SIG-M5 (cell line): ENCODE measurements at places on chromosomes 6 and 20.

DNA sequence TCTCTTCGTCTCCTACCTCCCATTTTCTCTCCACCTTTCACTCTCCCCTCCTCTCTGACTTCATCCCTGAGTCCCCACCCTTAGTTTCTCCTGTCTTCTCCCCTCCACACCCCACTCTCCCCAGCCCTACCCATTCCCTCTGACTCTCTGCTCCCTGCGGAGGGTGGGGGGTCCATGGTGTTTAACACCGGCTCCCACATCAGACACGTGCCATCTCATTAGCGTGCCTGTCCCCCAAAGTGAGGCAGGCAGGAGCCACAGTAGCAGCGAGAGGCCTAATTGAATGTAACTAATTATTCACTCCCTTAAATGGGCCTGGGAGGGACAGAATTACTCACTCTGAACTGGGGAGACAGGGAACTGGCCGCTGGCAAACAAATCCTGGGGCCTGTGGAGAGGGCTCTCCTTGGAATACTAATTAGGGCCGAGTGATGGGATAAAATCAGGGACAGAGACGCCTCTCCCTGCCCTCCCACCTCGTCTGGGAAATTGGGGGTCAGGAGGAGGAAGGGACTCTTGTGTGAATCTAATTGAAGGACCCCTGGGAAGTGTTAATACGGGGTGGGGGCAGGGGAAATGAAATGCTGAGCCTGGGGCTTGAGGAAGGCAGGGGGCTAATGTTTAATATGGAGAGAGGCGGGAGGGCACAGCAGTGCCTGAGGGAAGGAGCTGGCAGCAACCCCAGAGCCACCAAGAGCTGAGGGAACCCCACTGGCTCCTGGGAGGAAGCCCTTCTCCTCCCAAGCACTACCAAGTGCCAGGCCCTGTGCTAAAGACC is 17.9 kb downstream of the CD40 start:
- DNase-seq: no peak

DNA sequence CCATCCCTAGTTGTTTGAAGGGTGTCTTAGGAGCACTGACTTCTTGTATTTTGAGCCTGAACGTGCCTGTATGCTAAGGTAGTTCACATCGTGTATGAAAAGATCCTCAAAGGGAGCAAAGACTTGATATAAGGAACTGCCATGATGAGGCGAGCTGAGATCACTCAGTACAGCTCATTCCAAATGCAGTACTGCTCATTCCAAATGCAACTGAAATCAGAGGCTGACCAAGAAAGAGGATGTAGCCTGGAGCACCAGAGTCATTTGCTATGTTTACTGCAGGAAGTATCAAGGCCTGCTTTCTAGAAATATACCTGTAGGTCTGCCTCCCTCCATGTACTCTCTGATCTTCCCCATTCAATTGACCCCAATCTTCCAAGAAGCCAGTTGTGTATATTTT is 832.2 kb downstream of the EYS start:
- DNase-seq: no peak

DNA sequence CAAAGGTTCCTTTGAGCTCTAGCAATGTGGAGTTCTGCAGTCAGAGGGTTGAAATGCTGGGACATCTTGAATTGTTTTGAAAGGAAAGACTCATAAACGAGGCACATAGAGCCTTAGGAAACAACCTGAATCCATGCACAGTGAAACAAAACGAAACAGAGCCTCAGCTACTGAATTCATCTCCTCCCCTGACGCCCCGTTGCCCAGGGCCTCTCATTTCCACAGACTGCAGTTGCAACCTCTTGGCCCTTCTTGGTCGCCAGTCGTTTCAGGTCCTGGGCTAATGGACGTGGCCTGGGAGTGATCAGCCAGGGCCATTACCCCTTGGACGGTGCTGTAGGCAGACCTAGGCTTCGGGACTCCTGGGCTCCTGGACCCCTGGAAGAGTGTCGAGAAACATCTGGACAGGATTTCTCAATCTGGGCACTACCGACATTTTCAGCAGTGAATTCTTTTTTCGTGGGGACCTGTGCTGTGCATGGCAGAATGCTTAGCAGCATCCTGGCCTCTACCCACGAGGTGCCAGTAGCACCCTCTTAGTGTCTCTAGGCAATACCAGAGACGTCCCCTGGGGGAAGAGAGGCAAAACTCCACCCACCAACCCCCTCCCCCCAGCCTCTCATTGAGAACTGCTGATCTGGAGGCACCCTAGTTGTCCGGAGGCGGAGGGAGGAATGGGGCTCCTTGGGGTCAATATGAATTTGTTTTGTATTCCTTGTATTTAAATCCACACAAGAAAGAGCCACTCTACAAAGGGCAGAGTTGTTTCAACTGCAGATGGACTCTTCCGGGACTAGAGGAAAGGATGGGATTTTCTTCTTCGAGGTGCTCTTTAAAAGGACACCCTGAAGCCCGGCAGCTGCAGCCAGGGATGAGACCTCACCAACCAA is 50.2 kb downstream of the TMEM242 start:
- DNase-seq: no peak

DNA sequence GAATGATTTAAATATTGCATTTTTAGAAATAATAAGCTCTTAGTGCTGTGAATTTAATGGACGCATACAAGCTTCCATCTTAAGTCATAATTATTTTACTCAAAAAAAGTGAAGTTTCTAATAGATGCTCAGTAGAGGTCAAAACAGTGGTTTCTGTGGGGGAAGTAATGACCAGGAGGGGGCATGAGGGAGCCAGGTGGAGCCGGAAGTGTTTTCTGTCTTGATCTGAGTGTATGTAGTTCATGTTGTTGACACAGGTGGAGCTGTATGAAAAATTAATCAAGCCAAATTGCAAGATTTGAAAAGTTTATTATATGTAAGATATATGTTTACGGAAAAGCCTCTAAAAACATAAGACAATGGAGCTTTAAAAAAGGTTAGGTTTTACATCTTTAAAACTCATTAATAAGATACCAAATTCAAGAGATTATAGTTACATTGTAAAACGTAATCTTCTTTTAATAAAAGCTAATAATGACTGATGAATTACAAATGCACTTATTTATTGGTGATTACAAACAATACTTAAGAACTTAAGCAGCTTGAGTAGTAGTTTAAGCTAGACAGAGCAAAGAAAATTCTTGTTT is 68.0 kb downstream of the PLAGL1 start:
- no peak for DNase-seq

- no peak for DNase-seq
Measured at GRCh38 chr6:145360865-145361264, 374.5 kb downstream of the EPM2A start.

GRCh38 chr6:163554663-163555062 is 140.1 kb downstream of the QKI start:
- DNase-seq: no peak

GRCh38 chr6:85747666-85748065 is 105.0 kb upstream of the SYNCRIP start:
- DNase-seq: no peak

DNA sequence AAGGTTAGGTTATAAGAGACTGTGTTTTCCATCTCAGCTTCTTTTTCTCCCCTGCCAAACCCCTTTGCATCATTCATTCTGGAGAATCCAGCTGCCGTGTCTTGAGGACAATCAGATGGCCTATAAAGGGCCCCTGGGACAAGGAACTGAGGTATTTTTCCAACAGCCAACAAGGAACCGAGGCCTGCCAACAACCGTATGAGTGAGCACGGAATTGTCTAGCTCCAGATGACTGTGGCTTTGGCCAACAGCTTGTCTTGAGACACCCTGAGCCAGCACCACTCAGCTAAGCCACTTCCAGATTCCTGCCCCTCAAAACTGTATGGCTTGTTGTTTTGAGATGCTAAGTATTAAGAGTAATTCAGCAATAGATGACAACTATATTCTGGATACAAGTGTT is 433.7 kb upstream of the HSF2 start:
- no peak for DNase-seq

- no peak for DNase-seq
Measured at GRCh38 chr6:109091314-109092024, 3.2 kb downstream of the SESN1 start.

- DNase-seq: no peak
Measured at GRCh38 chr20:1105599-1106194, 12.7 kb upstream of the PSMF1 start.

DNA sequence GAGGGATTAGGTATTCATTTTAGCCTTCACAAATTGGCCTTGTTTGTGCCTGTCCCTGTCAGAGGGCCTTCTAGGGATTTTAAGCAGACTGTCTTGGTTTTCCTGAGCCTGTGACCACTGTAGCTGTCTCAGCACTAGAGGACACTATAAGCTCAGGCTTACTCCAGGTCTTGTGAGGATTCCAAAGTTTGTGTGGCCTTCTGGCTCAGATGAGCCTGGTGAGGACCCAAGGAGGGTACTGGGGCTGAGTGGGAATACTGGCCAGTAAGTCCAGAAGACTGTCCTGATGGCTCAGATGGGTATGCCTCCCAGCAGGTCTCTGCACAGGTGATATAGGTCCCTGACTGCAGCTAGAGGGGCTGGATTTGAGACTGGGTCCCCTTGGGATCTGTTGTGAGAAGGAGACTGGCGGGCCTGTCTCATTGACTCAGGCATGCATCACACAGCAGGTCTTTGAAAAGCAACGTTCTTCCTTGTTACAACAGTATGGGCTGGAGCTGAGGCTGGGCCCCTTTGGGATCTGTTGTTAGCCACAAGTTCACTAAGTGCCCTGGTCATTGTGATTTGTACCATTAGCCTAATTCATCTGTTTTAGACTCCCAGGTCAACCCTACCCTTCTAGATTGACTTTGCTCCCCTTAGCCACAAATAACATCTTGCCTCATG is 26.3 kb upstream of the TFB1M start:
- no peak for DNase-seq

DNA sequence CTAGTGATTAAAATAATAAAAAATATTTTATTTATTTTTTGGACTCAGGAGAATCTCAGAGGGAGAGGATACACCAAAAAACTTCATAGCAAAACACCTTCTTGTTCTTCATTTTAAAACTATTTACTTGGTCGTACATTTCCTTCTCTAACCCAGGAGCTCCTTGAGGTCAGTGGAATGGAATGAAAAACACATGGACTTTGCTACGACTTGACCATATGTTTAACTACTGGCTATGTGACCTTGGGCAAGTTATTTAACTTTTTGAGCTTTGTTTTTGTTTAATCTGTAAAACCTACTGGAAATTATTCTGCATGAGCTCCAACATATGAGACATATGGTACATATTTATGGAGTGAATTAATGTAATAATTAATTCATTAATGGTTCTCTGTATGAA is 1005.5 kb upstream of the CITED2 start:
- no peak for DNase-seq

GRCh38 chr6:148693882-148694484 is 52.8 kb upstream of the UST start:
- DNase-seq: no peak

GRCh38 chr6:106870824-106871717 is 103.5 kb downstream of the CD24 start:
- no peak for DNase-seq

GRCh38 chr6:97705568-97705967 is 422.6 kb upstream of the MMS22L start:
- DNase-seq: no peak

DNA sequence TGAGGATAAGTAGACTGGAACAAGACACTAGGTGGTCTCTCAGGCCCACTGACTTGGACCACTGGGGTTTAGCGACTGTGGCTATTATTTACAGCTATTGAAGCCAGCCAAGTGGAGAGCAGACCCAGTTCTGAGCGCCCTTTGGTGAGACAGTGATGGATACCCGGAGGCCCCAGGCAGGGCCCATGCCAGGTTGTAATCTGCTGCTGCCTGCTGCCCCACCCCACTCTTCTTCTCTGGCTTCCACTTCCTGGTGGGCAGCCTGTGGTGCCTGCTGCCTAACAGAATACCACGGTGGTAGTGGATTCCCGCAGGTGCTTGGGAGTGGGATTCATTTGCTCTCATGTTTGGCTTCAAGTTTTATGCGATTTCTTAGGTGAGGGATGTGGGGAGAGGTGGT is 570 bp downstream of the RAB44 start:
- no peak for DNase-seq

- DNase-seq: no peak
Measured at GRCh38 chr6:44113414-44113813, 13.8 kb downstream of the MRPL14 start.

- DNase-seq: no peak
Measured at GRCh38 chr6:5058254-5058653, 26.9 kb upstream of the PPP1R3G start.

- no peak for DNase-seq
Measured at GRCh38 chr20:641516-641875, 11.5 kb downstream of the SRXN1 start.

- no peak for DNase-seq
Measured at GRCh38 chr6:95973976-95974375, 41.8 kb upstream of the FUT9 start.

GRCh38 chr6:119314885-119315272 is 34.7 kb downstream of the MAN1A1 start:
- no peak for DNase-seq

DNA sequence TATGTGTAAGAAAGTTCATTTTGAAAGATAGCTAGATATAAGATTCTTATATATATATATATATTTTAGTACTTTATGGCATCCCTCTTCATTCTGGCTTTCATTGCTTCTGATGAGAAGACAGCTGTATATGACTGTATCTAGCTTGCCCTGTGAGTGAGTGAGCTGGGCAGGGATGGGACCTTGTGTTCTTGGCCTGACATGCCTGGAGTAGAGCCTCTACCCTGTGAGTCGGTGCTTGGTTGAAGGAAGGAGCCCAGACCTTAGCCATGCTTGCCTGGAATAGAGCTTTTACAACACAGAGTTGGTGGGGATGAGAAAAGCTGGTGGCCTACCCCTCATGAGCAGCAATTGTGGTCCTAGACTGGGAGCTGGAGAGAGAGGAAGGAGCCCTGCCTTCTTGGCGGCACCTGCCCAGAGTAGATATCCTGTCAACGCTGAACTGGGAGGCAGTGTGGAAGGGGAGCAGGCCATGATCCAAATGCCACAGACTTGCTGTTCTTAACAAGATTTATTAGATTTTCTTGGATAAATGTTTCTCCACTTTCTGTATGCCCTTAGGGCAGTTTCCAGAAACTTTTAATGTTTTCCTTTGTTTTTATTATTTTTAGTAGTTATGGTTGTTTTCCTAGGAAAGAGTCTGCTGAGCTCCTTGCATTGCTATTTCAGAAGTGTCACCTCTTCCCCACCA is 31.6 kb downstream of the FIG4 start:
- no peak for DNase-seq

GRCh38 chr6:131293472-131293911 is 158.2 kb downstream of the AKAP7 start:
- no peak for DNase-seq

GRCh38 chr6:24659561-24659960 is 7.1 kb downstream of the TDP2 start:
- DNase-seq: no peak

DNA sequence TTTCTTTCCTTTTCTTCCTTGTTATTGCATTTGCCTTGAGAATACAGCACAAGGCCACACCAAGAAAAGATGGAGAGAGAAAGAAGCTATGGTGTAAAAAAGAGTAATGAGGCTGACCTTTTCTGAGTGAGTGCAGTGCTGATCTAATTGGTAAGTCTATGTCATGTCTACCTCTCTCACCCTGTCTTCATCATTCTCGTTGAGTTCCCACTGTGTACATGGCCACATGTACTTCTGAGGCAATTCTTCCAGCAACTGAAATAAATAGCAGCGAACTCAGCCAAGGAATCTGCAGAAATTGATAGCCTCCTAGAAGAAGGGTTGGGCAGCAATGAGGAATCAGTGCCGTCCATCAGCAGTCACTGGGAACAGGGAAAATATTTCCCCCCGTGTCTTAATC is 367.2 kb upstream of the SPTLC3 start:
- no peak for DNase-seq

GRCh38 chr6:154232013-154232910 is 124.3 kb downstream of the IPCEF1 start:
- no peak for DNase-seq
